ENCODE measurements at places on chromosomes 12 and 14.

DNA sequence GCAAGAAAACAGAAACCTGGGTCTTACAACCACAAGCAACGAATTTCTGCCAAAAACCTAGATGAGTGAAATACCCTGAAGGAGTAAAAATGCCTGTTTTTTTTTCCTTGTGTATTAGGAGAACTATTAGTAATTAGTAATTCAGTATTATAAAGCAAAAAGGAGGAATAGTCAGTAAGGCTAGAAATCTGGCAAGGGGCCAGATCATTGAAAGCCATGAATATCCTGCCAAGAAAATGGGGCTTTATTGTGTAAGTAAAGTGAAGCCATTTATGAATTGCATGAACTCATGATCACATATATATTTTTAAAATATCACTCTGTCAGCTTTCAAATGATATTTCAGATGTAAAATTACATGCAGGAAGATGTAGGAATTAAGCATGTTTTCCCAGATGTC, 57.9 kb downstream of the TXNDC16 start:
- DNase-seq: no peak

- no peak for DNase-seq
These were observed 353.2 kb downstream of the BCAT1 start for GRCh38 chr12:24595652-24596235.

DNA sequence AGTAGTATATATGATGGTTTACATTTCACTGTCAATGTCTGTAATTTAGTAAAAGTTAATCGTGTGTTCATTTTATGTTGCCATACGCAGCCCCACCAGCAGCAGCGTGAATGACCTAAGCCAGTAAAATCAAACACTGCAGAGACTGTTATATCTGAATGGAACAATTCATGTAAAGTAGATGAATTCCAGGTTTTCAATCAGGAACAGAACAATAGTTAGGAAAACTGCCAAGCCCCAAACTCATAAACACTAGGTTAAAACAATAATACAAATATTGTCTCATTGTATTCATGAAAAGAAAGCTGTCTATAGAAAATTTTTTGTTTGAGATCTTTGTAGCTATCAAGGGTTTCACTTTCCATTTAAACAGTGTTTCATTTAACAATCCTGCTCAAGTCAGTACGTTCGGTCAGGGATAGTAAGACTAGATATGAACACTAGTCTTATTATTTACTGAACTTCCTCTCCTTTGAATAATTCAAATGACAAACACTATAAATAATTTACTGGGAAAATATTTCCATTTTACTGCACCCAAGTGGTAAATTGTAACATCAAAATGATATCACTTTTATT, 256.8 kb upstream of the FLRT2 start:
- DNase-seq: no peak

GRCh38 chr14:105052110-105052458, 13.1 kb downstream of the GPR132 start:
- DNase-seq: no peak

DNA sequence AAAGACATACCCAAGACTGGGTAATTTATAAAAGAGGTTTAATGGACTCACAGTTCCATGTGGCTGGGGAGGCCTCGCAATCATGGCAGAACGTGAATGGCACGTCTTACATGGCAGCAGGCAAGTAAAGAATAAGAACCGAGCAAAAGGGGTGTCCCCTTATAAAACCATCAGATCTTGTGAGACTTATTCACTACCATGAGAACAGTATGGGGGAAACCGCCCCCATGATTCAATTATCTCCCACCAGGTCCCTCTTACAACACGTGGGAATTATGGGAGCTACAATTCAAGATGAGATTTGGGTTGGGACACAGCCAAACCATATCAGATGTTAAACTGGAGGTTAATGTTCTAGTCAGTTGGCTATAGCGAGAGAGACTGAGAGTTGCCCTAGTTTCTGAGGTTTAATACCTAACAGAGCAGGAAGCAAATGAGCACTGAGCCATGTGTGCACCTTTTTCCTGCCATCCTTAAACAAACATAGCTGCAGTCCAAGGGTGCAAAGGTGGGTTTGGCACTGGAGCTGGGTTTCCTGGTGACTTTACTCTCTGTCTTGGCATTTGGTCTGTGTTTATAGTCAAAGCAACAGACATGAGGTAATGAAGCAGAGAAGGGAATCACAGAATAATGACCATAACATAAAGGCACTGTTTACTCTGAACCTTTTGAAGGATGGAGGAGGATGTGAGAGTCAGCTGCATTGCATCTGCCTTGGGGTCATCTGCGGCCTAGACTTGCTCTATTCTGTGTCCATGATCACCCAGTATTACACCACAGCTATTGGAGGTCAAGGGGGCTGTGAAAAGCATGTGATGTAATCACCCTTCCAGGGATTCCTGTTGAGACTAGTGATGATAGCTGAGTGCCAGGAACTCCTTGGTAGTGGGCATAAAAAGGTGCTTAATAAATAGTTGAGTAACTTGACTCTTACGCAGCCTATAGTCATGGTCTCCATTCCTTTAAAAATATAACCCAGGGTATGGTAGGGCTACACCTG, 83.6 kb upstream of the USP44 start:
- DNase-seq: no peak

DNA sequence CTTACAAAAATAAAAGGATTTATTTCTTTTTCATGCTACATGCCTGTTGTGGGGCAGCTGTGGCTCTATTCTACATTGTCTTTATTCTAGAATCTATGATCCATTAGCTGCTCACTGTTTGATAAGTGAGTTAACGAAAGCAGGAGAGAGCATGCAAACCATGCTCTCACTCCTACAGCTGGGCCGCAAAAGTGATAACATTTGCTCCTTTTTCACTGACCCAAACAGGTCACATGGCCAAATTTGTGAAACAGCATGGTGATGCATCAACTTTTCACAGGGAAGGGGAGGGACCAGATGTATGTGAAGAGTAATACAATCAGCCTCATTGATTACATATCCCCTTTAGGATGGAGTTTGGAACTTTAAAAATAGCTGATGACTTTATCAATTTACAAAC, 456.9 kb upstream of the SYT1 start:
- no peak for DNase-seq

DNA sequence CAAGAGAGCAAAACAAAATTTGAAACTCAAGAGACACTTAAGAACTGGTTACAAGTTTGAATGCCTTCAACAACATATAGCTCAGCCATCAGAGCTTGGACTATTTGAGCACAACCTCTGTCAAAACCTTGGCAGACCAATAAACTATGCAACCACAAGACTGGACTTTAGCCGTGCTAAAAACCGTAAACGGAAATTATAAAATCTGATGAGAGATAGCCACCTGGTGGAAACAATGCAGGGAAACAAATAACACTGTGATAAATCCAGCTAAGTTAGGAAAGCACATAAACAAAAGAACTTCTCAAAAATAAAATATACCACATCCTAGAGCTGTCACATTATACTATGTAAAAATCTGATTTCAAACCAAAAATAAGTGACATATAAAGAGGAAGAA, 1074.2 kb upstream of the NOVA1 start:
- no peak for DNase-seq

DNA sequence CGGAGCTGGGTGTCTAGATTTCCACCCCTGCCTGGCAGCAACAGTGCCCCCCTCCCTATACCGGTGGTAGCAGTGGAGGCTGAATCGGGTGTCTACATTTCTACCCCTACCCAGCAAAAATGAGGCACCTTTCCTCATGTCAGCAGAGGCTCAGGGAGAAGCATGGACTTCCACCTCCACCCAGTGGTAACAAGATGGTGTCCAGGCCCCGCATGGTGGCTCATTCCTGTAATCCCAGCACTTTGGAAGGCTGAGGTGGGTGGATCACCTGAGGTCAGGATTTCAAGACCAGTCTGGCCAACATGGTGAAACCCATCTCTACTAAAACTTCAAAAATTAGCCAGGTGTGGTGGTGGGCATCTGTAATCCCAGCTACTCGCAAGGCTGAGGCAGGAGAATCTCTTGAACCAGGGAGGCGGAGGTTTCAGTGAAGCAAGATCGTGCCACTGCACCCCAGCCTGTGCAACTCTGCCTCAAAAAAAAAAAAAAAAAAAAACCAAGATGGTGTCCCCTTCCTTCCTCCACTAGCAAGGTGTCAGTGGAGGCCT, 35.5 kb upstream of the OR5AU1 start:
- no peak for DNase-seq

- no peak for DNase-seq
These were observed 87.7 kb downstream of the C12orf75 start for GRCh38 chr12:105418229-105418628.

GRCh38 chr12:93184672-93185368, 192.9 kb upstream of the NUDT4 start:
- no peak for DNase-seq

GRCh38 chr12:44972746-44973421, 78.0 kb downstream of the DBX2 start:
- DNase-seq: no peak

DNA sequence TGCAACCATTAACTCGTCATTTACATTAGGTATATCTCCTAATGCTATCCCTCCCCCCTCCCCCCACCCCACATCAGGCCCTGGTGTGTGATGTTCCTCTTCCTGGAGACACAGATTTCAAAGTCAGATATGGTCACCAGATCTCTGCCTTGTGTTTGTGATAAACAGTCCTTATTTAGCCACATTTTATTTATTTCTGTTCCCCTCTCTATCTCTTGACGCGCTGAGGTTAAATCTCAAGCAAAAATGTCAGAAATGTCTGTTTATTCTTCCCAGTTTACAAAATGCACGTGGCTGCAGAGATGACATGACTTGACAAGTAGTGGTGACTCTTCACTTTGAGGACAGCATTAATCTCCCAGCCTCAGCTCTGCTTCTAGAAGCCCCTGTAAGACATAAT, 11.5 kb upstream of the RASSF3 start:
- DNase-seq: no peak

- DNase-seq: no peak
These were observed 146.2 kb upstream of the RASSF8 start for GRCh38 chr12:25812295-25812694.

GRCh38 chr12:125340791-125341190, 275.6 kb downstream of the AACS start:
- DNase-seq: no peak

- DNase-seq: no peak
These were observed 10.6 kb upstream of the NRDE2 start for GRCh38 chr14:90342327-90342726.

DNA sequence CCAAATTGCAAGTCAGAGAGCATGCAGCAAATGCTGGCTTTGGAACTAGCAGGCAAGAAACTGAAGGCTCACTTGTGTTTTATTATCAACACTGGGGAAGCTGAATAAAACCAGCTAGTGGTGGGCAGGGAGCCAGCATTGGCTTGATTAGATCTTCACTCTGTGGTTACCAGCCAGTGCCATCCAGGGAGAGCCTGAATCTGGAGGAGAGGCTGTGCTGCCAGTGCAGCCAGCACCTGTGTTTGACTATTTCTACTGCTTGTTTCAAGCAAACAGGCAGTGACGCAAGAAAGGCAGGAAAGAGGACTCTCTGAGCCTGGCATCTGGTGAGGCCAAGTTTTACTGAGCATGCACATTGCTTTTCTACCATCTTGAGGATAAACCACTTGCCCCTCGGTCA, 247.0 kb downstream of the PHLDA1 start:
- peak; percentile 87 for DNase-seq

DNA sequence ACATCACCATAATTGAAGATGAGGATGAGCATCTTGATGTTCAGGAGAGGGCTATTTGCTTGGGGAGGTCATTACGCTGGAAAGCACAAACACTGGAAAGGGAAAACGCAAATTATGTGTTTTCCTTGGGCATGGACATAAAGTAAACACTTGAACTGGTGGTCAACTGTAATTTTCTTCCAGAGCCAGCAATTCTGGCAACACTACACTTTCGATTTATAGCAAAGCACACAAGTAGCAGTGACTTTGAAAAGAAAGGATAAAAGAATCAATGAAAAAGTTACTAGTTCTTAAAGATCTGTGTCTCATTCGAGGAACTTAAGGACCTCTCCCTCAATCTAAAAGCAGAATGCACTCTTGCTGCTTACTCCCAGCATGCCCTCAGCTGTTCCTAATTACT, 2.2 kb downstream of the CLEC14A start:
- no peak for DNase-seq

DNA sequence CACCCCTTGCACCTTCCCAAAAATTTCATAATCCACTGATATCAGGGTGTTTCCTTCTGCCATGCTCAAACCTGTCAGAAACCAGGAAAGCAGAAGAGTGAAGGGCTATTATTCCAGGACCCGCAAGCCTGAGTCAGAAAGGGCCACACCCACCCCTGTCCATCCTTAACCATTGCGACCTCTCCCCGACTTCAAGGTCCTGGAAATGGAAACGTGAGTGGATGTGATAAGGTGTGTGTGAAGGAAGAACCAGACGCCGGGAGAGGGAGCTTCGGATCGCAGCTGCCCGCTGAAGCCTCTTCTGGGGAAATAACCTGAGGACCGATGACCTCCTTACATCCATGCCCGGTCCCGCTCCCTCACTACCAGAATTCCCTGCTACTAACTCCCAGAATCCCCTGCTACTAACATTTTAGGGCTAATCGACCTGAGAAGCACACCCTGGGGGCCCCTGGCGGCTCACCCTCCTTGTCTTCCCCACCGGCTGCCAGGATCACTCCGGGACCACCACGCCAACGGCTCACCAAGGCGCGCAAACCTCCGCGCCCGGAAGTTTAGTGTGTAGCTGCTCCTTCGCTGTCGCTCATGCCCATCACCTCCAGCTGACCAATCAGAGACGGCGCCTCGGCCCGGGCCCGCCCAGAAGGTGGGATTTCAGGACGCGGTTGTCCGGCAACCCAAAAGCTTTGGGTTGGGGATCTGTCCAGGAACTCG, at the start of gene ACYP1:
TSS of gene ACYP1 (minus strand) at position 534 of the 714 bp plus-strand sequence. CDS start at position 63, 471 bp downstream.
- peak; percentile 97 for DNase-seq

- peak; percentile 81 for DNase-seq
These were observed 2.2 kb downstream of the RCOR1 start for GRCh38 chr14:102594514-102595175.

DNA sequence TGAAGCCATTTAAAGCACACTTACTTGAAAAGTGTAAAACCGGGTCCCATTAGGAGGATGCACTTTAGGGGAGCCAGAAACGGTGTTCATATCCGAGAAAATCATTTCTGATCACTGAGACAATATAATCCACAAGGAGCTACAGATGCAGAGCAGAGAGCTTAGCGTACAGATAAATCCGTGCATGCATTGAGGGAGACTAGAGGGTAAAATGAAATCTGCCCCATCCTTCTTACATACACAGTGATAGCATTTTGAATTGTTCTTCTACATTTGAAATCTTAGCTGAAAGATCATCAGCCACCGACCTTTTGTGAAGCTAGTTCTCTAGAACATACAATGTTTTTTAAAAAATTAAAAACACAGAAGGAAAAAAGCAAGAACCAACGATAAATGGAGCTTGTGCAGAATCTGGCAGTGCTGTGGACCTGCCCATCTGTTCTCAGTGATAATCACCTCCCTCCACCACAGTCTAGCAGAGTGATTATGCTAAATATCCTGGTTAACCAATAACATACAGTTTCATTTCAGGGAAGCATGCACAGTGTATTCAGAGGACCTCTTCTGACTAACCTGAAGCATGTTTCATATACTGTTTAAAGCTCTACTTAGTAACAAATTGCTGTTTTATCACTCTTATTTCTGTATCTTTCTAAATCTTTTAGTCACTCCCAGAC, 161.1 kb downstream of the PPFIA2 start:
- DNase-seq: no peak
